CD4-positive, alpha-beta T cell treated with Interleukin-10 for 1 hour (primary cell): ENCODE measurements at places on chromosomes 16 and 17.

DNA sequence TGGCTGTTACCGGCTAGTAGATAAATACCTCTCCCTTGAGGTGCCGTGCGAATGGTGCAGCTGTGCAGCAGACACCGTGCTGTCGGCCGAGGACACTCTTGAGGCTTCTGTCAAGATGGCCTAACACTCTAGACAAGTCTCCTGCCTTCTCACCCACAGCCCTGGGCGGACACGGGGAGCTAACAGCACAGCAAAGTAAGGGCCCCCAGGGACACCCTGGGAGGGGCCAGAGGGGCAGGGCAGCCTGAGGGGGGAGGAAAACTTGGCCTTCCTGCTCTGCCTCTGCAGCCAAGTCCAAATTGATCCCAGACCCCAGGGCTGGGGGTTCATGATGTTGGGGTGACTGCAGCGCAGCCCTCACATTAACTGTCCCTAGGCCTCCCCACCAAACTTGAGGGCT lies 210.2 kb downstream of the RPTOR start:
- no peak for DNase-seq

DNA sequence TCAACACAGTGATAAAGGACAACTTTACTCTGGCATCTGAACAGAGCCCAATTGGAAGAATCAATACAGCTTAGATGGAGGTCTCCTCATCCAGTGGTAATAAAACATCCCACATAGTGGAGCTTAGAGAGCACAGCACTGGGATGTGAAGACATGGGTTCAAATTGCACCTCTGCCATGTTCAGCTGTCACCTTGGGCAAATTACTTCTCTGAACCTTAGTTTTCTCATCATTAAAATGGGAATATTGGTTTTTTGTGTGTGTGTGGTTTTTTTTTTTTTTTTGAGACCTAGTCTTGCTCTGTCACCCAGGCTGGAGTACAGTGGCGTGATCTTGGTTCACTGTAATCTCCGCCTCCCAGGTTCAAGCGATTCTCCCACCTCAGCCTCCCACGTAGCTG lies 13.6 kb upstream of the KRT10 start:
- no peak for DNase-seq

DNA sequence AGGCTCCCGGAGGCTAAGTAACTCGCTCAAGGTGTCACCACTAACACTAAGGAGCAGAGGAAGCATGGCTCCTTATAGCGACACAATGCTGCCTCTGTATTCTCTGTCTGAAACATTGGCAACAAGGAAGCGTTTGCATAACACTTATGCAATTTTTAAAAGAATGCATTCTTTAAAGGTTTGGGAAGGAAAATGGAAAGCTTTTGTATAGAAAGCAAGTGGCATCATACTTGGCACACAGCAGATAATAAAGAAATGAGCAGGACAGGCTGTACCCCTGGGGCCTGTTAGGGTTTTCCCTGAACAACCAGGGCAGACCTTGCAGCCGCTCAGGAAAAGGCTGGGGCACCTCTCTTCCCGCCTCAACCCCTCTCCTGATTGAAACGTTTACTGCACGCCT lies 36.9 kb downstream of the PPL start:
- DNase-seq: no peak

DNA sequence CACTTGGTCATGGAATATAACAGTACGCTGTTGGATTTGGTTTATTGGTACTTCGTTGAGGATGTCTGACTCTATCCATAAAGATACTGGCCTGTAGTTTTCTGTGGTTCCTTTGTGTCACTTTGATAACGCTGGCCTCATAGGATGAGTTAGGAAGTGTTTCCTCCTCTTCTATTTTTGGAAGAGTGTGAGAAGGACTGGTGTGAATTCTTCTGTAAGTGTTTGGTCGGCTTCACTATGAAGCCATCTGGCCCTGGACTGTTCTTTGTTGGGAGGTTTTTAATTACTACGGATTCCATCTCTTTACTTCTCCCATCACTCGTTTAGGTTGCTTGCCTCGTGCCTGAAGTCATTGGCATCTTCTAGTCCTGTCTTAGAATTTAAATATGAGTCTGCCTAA lies 117.3 kb downstream of the OR1D5 start:
- DNase-seq: no peak

DNA sequence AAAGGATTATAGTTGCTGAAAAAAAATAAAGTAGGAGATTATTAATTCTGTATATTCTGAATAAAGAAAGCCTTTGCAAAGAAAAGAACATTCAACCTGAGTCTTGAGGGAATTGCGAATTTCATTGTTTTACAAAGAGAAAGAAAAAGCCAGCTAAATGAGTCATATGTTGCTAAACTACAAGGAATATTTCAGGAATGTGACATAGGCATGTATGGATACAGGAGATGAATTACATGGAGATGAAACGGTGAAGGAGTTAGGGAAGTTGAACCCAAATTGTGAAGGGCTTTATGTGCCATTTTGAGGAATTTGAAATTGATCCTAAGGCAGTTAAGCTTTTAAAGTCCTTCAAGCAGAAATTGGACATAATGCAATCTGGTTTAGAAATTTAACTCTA lies 177.3 kb upstream of the RBL2 start:
- no peak for DNase-seq

DNA sequence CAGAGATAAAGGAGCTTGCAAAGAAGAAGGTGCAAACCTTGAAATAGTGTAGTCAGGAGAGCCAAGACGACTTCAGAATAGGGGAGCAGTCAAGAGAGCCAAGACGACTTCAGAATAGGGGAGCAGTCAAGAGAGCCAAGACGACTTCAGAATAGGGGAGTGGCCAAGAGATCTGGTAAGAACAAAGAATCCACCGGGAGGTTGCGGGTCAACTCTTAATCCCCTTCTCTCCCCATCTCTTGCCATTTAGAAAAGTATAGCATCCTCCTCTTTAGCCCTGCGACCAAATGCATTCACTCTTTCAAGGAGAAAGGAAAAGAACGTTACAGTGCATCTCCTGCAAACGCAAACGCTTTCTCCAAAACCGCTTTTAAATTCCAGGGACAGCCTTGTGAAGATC lies 713 bp downstream of the KNOP1 start:
- no peak for DNase-seq

DNA sequence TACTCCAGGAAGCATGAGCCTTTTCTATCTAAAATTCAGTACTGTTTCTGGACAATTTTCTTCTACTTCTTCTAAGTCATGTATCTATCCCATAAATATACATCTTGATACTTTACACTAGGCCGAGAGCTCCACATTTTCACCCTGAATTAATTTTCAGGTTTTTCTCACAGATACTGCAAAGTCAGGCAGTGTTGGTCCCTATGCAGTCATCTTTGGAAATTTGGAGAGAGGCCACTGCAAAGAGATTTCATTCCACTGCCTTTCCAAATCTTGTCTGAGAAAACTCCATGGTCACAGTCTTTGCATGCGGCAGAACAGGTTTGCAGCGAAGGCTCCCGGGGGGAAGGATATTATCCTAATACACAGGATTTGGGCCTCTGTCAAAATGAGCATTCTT lies 28.2 kb downstream of the DUSP14 start:
- DNase-seq: no peak

- DNase-seq: peak; percentile 53
These were observed 37.6 kb downstream of the ARHGAP27 start for GRCh38 chr17:45394913-45395568.

DNA sequence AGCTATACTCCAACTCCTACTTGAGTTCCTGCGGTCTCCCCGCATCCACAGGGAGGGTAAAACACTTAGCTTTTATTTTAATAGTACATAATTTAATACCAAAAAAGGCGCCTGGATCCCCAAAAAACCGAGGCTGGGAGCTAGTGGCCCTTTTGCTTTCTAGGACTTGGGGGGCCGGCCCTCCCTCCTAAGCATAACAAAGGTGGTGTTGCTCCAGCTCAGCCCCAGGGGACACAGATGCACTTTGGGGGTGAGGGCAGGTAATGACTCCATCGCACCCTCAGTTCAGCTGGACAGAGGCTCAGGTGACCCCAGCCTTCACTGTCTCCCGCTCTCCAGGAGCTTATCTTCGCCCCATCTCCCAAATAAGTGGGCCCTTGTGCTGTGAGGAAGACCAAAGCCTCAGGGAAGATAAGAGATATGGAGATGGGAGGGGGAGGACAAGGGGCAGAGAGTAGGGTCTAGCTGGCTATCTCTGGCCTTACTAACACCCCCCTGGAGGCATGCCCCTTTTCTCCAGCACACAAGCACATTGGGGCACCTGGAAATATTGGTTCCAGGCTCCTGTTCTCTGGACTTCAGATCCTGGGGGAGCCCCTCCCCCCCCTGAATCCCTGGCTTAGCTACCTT lies 2.8 kb upstream of the NHERF1 start:
- no peak for DNase-seq

- no peak for DNase-seq
These were observed 114.3 kb upstream of the C16orf82 start for GRCh38 chr16:26952411-26952810.

DNA sequence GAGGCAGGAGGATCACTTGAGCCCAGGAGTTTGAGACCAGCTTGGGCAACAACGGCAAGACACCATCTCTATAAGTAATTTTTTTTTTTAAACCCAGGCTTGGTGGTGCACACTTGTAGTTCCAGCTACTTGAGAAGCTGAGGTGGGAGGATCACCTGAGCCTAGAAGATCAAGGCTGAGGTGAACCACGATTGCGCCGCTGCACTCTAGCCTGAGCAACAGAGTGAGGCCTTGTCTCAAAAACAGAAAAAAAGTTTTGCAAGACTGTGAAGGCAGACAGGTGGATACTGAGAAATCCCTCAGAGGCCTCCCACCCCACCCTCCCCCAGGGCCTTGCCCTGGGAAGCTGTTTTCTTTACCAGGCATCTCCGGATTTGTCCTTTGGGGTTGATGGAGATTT lies 125.4 kb downstream of the MGAT5B start:
- no peak for DNase-seq

- no peak for DNase-seq
These were observed 4.0 kb upstream of the MMP25 start for GRCh38 chr16:3042376-3042775.

DNA sequence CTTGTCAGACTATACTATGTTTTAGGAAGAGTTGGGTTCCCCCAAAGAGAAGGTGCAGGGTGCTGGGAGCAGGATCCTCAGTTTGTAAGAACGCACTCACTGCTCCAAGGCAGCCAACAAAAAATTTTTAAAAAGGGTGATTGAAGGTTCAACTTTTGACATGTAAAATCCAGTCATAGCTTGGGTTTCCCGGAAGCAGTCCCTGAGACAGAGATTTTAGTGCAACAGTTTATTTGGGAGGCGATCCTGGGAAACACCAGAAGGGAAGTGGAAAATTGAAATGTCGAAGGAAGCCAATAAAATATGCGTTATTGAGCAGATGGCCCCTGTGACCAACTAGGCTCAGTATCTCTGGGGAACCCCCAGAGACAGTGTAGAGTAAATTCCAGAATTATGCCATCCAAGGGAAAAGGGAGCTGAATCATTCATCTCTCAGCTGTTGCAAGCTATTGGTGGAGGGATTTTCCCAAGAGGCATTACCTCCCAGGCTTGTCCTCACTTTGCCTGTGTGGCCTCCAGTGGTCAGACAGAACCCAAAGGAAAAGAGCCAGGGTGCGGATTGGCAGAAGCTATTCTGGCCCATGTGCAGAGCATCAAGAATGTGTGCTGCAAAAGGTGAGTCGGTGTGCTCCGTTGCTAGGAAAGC lies 72.9 kb downstream of the HS3ST3B1 start:
- DNase-seq: no peak

GRCh38 chr16:80337786-80338185 lies 203.0 kb upstream of the DYNLRB2 start:
- no peak for DNase-seq

DNA sequence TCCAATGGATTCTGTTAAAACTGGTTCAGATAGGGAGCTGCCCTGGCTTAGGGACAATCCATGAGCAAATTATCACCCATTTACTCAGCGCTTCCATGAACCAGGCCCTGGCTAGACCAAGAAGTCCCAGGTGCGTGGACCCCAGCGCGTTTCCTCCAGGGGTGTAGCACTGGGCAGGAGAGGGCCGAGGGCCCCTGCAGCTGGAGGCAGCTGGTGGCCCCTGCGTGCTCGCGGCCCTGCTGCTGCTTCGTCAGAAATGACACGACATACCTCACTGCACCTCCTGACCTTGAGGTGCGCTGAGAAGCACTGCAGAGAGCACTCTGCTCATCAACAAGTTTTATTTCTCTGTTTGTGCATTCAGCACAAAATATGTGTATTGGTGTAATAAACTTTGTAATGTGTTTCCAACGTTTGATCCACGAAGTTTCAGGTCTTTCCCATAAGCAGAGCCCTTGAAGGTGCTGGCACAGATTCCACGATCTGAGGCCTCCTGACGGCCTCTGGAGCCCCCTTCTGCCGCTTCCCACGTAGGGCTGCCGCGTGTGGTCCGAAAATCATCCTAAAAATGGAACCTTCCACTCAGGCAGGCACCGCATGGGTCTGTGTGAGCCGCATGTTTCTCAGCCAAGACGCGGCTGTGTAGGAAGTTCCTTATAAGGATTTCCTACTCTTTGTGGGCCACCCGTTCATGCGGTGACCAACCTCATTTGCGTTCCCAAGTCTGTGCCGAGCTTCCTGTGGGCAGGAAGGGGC lies 50.8 kb upstream of the ZCCHC14 start:
- DNase-seq: no peak
